ENCODE measurements at places on chromosomes 7 and 10.
A peak's percentile ranks its signal among the peaks of the same experiment; 100 is the strongest.

GRCh38 chr7:2523461-2523936, 3.9 kb downstream of the LFNG start:
- DNase-seq: peak; percentile 89

DNA sequence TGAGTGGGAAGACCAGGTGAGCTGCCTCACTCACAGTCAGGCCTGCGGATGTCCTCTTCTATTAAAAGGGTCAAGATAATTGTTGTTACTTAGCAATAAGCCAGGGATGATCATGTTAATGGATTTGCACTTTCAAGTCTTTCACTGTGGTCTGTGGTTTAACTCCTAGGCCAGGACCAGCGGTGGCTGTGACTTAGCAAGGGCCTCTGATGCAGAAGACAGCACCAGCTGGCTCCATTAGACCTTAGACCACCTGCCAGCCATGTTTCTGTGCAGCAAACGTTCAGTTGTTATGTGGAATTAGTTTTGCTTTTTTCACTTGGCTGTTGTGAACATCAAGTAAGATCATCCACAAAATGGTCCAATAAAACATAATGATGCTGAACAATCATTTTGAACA, 537.3 kb downstream of the TNS3 start:
- no peak for DNase-seq

DNA sequence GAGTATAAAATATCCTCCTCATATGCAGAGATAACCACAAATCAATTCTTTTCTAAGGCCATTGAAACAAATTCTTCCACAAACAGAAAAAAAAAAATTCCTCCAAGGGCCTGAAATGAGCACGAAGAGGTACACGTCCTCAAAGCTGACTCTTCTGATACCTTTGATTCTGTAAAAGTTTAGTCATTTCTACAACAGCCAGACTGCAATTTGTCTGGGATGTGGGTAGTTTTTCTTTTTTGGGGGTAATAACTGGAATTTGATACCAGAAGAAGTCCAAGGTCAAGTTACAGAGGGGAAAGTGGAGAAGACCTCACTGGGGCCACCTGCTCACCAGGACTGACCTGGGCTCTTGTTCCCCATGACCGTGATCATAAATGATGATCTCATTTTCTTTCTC, 121.8 kb downstream of the AOAH start:
- no peak for DNase-seq

DNA sequence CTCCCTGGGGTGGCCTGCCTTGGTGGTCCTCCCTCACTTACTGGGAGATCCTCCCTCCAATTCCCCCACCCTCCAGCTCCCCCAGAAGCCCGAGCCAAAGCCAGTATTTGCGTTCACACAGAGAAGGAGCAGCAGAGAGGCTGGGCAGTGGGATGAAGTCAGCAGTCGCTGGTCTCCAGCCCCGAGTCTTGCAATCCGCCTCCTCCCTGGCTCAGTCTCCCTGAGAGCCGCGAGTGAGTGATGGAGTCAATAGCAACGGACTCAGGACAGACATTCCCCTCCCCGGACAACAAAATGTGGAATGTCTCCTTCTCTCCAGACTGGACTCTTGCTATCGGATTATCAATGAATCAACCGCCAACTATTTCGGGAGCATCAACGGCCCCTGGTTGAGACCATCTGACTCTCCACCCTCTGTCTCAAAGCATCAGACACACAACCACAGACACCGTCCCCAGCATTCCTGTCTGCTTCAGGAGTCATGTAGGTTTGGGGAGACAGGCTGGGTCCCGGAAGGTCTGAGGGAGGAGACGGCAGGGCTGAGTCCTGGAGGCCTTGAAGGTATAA, 178.4 kb downstream of the SH3PXD2A start:
- DNase-seq: no peak

- no peak for DNase-seq
These were observed 765 bp downstream of the WBP1L start for GRCh38 chr10:102744374-102745051.

- no peak for DNase-seq
These were observed 23.1 kb downstream of the RCC1L start for GRCh38 chr7:75050501-75050900.

DNA sequence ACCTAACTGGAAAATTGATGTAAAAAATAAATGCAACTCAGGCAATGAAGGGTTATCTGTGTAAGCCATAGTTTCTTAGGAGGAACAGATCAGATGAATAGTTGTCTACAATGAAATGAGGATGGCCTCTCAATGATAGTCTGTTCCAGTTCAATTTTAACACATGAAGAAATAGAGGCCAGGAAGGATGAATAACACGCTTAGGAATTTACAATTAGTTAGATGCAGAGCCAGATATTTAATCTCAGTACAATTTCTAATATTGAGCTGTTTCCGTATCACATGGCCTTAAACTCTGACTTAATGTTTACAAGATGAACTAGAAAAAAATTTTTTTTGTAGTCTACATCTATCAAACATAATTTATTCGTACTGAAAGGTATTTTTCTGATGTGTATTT, 176.6 kb downstream of the GALNT11 start:
- DNase-seq: no peak

DNA sequence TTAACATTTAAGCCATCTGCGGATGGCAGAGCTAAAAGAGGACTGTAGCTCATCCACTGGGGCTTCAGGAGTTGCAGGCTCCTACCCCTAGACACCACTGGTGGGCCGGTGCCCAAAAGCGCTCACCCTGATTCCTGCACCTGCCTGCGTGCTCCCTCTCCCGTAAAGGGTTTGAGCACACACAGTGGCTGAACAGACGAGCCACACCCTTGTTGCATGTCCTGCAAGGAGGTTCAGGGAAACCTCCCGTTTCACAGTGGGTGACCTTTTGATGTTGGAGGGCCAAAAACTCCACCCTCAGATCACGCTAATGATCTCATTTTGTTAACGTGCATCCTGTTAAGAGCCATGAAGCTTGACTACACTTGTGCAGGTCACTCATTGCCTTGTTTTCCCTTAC, 37.9 kb downstream of the SYPL1 start:
- no peak for DNase-seq

DNA sequence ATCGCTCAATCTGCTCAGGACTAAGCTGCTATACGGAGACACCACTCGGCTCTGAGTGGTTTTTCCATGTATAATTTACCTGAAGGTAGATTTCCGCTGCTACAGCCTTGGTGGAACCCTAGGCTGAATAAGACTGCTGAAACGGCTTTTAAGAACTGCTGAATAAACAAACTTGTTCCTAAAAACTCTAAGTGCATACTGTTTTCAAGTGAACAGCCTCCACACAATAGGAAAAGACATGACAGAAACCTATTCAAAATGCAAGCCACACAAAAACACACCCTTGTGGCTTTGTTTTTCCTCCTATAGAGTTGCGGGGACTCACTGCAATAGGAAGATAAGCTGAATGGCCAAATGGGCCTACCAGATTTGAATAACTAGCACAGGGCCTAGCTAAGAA, 117.2 kb downstream of the UBE2H start:
- DNase-seq: no peak

GRCh38 chr7:33979807-33980355, 74.5 kb downstream of the BMPER start:
- DNase-seq: no peak

All from NCI-H146 (cell line).